ENCODE measurements at places on chromosomes 5 and 9.
A peak's percentile ranks its signal among the peaks of the same experiment; 100 is the strongest.

- peak; percentile 57 for DNase-seq
Measured at GRCh38 chr5:54385994-54386393, 69.5 kb upstream of the HSPB3 start.

- no peak for DNase-seq
Measured at GRCh38 chr9:33273266-33273971, 8.6 kb downstream of the CHMP5 start.

DNA sequence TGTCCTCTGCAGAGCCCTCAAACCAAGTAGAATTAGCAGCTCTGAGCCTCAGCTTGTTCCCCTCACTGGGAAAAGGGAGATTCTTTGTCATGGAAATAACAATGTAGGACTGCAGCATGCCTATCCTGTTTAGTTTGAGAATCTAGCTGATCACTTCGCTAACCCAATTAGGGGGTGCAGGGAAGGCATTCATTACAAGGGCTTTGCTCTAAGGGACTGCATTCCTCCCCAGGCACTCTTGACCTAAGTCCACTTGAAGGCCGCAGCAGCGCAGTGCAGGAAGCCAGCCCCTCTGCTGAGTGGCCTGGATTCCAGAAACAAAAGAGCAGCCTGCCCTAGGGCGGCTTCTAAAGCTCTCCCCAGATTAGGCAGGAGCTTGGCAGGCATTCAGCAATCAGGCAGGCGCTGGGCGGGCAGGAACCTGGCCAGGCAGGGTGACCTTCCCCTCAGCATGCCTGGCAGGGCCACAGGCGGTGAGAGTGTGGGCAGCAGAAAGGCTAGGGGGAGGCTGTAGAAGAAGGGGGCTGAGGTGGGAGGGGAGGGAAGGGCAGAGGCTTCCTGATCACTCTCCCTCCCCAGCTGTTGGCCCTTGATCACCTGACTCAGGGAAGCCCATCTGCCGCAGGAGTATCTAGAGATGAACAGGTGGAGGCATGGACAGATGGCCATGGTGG is 24.8 kb downstream of the CCNJL start:
- DNase-seq: peak; percentile 33

- peak; percentile 69 for DNase-seq
Measured at GRCh38 chr5:180605554-180606214, 14.4 kb upstream of the SCGB3A1 start.

- peak; percentile 82 for DNase-seq
Measured at GRCh38 chr5:83925321-83925954, 204.8 kb upstream of the HAPLN1 start.

Data from fibroblast of pulmonary artery (primary cell).